T-helper 9 cell (primary cell): ENCODE measurements at places on chromosomes 16 and 17.

- DNase-seq, result no peak
Observed at GRCh38 chr16:58038219-58038641, 12.7 kb downstream of the MMP15 start.

GRCh38 chr16:8943966-8944759 lies 19.5 kb downstream of the USP7 start:
- DNase-seq, result no peak

DNA sequence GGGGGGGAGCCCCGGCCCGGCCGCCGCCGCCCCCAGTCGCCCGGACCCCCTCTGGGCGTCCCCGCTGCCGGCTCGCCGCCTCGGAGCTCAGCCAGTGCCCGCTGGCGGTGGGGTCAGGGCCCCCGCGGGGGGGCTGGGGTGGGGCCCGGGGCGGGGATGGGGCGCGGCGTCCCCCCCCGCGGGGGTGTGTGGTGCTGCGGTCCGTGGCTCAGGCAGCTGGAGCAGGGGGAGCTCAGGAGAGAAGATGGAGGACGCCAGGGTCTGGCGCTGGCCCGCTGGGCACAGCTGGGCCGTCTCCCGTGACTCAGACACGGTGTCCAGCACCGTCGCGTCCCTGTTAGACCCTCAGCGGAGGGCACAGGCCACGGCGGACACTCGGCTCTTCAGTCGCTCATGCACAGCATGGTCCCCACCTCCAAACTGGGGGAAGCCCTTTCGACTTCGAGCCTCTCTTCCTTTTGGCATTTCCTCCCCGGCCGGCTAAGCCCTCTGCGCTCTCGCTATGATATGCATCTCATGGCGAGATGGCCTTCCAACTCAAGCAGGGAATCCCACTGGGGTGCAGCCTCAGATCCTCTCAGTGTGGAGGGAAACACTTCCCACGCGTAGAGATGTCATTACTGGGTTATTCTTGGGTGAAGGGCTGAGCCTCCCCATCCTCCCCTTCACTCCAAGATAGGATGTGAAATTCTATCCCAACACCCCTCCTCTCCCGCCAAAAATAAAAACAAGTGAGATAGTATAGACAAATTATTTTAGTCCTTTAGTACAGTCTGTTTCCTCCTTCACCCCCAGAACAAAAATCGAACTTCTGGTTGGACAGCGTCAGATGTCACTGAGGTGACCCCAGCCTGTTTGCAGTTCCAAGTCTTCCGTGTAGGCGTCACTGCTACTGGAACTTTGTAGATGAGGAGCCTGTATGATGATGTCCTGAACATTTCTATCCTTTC lies 522 bp upstream of the VEZF1 start:
- no peak for DNase-seq

DNA sequence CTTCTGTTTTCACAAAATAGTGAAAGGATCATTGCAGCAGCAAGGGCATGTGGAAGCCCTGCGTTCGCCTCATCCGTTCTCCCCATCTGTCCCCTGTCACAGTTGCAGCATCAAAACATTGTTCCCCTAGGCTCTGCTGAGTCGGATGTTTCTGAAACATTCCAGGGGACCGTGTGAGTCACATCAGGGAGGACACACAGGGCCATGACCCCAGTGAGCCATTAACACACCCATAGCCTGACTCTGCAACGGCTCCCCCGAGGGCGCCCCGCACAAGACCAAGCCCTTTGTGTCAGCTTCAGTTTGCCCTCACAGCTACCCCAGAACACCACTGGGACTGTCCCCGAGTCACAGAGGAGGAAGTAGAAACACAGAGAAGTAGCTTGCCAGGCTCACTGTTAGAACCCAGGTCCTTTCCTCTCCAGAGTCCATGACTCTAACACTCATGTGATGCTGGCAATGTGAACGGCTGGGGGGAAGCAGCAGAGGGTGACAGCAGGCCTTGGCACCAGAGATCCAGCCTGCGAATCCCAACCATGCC lies 63.3 kb upstream of the HSBP1 start:
- no peak for DNase-seq

DNA sequence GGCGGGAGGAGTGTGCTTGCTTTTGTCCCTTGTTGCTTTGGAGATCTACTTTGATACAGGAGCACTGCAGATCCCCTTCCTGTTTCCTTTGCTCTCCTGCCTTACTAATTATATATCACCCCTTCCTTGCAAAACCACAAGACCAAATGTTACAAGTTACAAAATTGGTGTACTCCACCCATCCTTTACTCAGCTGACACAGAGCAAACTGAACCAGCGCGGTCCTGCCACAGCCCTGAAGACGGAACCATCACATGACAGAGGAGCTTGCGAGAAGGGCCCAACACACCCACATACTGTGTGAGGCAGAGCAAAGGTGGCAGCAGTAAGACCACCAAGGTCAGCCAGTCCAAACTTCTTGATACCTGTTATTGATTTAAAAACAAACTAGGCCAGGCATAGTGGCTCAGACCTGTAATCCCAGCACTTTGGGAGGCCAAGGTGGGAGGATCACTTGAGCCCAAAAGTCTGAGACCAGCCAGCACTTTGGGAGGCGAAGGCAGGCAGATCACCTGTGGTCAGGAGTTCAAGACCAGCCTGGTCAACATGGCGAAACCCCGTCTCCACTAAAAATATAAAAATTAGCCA lies 33.2 kb downstream of the CYTH1 start:
- DNase-seq, result peak; percentile 64

- DNase-seq, result no peak
Observed at GRCh38 chr16:77308163-77308561, 109.0 kb downstream of the SYCE1L start.

DNA sequence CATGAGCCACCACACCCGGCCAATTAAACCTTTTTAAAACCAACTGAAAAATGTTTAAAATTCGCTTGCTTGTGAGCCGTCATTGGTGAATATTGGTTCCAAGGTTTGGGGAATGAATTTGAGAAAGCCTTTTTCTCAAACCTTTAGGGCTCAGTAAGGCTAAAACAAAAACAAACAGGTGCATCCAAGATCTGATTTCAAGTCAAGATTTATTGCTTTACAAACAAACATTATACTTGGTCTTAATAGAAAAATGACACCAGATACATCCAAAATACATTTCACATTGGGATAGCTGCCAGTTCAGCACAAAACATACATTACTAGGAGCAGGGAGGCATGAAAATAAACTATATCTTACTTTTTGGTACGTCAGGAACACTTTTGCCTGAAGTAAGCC lies 5.4 kb downstream of the C17orf58 start:
- no peak for DNase-seq

GRCh38 chr17:29571883-29572681 lies 3.6 kb downstream of the TP53I13 start:
- DNase-seq, result no peak

DNA sequence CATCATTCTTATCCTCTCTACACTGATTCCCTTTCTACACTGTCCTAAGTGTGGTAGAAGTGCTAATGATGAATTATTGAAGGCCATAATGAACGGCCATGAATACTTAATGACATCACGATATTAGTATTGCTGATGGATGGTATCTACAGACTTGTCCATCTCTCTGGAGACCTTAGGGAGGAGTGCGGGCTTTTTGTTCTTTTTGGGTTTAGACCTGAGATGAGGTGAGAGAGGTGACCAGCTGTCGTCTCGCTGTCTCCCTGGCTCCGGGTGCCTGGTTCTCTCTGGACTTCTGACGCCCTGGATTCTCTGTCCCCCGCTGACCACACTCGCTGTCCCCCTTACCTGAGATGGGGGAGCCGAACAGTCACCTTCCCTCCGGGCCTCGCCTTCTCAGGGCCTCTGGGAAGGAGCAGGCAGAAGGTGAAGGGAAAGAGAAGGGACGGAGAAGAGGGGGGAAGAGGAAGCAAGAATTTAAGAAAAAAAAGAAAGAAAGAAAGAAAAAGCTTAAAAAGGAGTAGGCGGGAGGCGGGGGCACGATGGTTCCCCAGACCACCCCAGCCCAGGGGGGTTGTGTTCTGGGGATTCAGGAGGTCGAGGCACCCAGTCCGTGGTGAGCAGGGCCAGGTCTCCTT lies 17.1 kb downstream of the SGCA start:
- DNase-seq, result no peak

DNA sequence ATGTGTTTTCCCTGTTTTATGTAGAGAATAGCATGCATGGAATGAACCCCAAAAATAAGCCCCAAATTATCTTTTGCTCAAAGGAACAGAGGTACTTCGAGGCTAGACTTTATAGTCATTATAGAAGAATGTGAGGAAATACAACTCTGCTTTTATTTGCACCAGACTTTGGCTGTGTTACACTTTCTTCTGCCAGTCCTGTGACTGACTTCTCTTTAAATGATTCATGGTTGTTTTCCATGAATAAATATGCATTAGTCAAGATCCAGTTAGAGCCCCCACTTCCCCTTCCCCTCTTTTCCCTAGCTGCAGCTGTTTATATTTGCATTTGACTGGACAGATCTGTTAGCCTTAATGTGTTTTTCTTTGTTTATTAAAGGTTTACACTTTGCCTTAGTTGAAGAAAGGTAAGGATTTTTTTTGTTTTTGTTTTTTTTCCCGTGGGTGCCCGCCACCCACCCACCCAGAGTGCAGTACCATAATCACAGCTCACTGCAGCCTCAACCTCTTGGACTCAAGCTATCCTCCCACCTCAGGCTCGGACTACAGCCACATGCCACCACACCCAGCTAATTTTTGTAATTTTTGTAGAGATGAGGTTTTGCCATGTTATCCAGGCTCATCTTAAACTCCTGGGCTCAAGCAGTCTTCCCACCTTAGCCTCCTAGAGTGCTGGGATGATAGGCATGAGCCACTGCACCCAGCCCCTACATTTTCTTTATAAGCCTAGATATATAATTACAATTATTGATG lies 152.6 kb downstream of the CYB561 start:
- DNase-seq, result no peak

DNA sequence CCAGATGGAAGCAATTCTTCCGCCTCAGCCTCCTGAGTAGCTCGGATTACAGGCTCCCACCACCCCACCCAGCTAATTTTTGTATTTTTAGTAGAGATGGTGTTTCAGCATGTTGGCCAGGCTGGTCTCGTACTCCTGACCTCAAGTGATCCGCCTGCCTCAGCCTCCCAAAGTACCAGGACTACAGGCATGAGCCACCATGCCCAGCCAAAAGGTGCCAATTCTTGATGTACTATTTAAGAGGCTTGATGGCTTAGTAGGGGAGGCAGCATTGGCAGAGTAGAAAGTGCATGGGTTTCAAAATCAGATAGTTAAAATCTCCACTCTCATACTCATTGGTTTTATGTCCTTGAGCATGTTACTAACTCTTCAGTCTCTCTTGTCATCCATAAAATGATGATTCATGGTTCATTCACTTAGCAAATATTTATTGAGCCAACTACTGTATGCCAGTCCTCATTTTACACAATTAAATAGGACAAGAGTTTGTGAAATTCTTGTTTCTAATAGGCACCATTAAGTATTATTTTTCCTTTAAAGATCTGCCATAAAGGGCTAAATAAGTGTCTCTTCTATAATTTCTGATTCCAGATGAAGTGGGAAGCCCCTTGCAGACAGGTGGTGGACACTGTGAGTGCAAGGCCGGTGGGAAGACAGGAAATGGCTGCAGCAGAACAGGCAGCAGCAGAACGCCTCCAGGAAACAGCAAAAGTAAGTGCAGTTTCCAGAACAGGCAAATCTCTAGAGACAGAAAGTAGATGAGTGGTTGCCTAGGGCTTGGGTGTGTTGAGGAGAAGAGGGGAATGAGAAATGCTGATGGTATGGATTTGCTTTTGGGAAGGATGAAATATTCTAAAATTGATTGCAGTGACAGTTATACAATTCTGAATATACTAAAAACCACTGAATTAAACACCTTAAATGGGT lies 8.2 kb upstream of the RPL27 start:
- DNase-seq, result no peak

DNA sequence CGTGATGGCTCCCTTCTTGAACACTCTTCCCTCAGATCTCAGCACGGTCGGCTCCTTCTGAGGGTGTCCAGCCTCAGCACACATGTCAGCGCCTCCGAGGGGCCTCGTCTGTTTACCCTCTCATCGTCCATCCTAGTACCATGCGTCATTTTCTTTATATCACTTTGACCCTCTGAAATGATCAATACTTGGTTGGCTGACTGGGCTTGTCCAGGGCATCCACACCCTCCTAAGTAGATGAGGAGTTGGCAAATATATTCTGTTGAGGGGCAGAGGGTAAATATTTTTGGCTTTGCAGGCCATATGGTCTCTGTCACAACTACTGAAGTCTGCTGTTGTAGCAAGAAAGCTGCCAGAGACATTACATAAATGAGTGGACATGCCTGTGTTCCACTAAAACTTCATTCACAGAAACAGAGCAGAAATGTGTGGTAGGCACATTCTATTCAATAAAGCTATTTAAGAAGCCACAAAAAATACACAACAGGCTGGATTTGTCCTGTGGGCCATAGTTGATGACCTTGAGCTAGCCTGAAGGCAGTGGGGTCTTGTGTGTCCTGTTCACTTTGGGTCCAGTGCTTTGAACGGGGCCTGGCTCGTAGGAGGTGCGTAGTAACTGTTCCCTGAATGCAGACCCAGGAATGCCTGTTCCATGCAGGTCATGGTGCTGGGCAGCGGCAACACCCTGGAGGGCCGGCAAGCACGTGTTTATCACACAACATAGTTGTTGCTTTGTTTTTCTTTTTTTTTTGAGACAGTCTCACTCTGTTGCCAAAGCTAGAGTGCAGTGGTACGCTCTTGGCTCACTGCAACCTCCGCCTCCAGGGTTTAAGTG lies 185.8 kb downstream of the SNX29 start:
- no peak for DNase-seq

DNA sequence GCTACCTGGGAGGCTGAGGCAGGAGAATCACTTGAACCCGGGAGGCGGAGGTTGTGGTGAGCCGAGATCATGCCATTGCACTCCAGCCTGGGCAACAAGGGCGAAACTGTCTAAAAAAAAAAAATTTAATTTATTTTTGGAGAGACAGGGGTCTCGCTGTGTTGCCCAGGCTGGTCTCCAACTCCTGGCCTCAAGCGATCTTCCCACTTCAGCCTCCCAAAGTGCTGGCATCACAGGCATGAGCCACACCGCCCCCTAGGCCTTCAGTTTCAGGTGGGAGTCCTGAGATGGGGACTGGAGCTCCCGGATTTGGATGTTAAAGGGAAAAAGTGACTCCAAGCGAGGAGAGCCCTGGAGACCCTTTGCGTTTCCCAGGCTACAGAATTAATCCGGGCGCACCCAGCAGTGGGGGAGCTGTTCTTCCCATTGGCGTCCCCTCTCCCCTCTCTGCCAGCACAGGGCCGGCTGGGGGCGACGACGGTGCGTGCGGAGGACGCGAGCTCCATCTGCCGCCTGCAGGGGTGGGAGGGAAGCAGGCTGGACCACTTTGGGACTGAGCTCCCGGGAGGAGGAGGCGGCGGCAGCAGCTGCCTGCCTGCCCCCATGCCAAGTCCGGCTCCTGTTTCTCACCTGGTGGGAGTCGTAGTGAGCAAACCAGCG lies 49.3 kb upstream of the USP7 start:
- no peak for DNase-seq

GRCh38 chr17:76458580-76459490 lies 5.9 kb upstream of the UBE2O start:
- DNase-seq, result no peak

DNA sequence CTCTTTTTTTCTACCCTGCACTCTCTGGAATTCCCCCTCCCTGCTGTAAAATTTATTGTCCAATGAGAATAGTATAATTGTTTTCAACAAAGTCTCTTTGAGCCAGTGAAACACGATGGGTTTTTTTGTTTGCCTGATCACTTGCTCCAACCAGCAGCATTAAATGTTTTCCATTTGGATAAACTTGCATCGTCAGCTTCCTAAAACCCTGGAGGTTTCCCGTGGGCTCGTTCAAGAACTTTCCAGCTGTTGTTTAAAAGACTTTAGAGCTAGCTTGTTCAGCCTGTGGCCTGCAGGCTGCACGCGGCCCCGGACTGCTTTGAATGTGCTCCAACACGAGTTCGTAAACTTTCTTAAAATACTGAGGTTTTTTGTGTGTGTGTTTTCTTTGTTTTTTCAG lies 14.9 kb downstream of the NAGPA start:
- DNase-seq, result no peak

GRCh38 chr16:19294156-19294649 lies 8.7 kb downstream of the CLEC19A start:
- no peak for DNase-seq
